ENCODE measurements at places on chromosomes 4 and X. TPM values are rescaled to one million over a fixed set of nuclear protein-coding genes. Genes with fewer than 3 reads are reported as not detected.

Gene TGIF2LX
- total RNA-seq, result not detected

Gene MTM1
- 9.1 TPM for total RNA-seq

Gene ADAM29
- not detected for total RNA-seq

Gene PNMA3
- not detected for total RNA-seq

Gene F11
- not detected for total RNA-seq

Gene LDB2
- 90.6 TPM for total RNA-seq

Gene ETDA
- total RNA-seq, result not detected

Gene ADH7
- total RNA-seq, result not detected

Gene TRAM1L1
- total RNA-seq, result 2.4 TPM

Gene UGT2B10
- total RNA-seq, result not detected

Gene AKAP14
- not detected for total RNA-seq

Gene CCSER1
- total RNA-seq, result 1.4 TPM

Gene ARHGAP24
- total RNA-seq, result 129 TPM

Gene NXF2B
- total RNA-seq, result not detected

Data from epithelial cell of umbilical artery (primary cell).